ENCODE measurements at places on chromosomes 7 and 10.
A peak's percentile ranks its signal among the peaks of the same experiment; 100 is the strongest.

DNA sequence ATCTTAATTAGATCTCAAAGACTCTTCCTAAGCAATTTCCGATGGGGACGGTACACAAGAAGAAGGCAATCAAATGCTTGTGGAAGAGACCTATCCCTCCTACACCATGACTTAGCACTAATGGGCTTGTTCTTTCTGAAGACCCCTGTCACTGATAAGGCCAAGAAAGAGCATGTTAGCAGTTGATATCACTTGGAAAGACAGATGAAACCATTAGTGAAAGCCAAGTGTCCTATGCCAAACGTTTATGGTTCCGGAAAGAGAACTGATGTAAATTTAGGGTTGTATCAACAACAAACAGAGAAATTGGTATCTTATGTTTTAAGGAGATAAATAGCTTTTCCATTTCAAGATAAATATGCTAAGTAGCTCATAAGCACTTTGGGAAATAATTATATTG lies 6.5 kb downstream of the UROS start:
- DNase-seq, result no peak

GRCh38 chr7:3922175-3922635 lies 621.2 kb downstream of the SDK1 start:
- peak; percentile 62 for DNase-seq

- DNase-seq, result no peak
These were observed 109.4 kb downstream of the PRKAG2 start for GRCh38 chr7:151767557-151767956.

DNA sequence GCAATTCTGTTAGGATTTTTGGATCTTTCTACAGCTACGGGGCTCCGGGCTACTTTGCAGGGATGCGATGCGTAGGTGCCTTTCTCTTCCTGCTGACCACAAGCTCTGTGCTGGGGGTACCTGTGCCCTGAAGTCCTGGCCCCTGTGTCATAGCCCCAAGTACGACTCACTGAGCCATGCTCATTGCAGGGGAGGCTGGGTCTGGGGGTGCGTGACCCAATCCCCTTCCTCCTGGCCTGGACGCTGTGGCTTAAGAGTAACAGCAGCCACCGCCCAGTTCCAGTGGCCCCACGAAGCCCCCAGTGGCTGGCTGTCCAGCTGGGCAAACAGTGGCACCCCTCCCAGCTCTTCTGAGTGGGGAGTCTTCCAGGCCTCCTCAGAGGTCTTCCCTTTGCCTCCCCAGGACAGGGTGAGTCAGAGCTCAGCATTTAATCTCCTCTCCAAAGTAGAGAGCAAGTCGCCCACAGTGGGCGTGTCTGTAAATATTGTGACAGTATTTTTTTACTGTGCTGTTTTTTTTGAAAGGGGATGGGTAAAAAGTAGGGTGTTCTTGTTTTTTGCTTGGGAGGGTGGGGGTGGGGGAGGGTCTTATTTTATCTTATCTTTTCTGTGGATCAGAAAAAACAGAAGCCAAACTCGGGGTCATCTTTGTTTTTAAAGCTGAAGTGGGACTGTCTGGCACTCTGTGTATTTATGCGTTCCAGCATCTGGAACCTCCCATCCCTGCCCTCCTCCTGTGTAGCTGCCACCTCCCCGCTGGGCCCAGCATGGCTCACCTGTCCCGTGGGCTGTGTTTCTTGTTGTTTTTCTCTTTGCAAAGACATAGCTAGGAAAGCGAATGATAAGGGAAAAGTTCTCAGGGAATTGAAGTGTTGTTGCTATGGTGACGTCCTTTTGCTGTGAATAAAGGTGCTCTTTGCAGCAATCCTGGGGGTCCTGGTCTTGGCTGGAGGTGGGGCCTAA lies 8.2 kb downstream of the LFNG start:
- DNase-seq, result peak; percentile 60

DNA sequence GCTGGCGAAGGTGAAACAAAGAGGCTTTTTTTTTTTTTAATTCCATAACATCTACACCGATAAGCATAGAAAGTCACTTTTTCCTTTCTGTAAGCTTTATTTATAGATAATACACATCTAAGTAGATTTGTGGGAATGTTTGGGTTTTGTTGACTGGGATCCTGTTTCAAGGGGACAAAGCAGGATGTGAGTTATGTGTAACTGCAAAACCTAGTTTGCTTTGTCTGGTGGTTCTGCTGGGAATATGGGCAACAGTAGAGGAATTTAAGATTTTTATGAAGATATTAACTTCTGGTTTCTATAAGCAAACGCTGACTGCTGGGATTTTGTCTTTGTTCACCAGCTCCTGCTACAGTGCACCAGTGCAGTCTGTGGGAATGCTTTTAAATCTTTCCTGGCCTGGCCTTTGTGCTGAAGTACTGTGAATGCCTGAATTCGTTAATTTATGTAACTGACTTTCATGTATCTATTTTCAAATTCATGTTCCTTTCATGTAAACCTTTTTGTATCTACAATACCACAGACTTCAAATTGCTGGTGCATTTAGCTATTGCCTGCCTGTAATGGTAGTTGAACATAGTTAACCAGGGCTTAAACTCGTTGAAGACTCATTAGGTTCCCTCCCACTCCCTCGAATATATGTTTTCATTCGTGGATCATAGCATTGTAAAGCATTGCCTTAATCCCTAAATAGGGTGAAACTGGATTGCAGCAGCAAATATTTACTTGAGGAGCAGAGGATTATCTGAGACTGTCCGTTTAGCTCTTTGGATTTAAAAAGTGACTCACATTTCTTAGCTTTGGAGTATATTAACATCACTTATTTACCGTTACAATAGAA lies 1.5 kb downstream of the KLHL7 start:
- DNase-seq, result no peak

- DNase-seq, result no peak
These were observed 74.8 kb downstream of the ZRANB1 start for GRCh38 chr10:125016611-125017202.

GRCh38 chr10:128587689-128588088 lies 461.5 kb upstream of the MKI67 start:
- DNase-seq, result no peak

DNA sequence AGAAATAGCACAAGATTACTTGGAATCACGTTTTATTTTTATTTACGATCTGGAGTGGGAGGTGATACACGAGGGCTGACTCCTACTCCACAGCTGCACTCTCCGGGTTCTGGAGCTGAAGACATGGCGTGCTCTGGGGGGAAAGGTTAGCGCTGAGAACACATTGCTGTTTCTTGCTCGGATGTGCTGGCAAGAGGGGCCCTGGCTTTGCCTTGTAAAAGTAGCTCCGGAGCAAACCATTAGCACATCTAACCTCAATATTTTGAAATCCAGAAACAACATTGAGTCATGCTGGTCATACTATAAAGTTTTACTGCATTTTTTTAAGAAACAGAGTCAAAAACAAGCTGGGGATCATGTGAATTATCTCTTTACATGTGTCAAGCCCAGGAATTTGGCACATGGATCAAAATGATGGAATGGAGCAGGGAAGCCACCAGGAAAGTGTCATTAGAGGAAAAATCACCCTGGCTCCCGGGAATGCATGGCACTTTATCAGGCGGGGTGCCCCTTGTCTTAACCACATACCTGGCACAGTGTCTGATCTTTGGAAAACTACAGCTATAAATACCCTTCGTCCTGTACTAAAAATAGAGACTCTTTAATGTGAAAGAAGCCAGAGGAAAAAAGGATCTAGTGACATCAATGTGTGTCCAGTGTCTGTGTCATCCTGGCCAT lies 31.6 kb upstream of the LYZL1 start:
- peak; percentile 93 for DNase-seq

DNA sequence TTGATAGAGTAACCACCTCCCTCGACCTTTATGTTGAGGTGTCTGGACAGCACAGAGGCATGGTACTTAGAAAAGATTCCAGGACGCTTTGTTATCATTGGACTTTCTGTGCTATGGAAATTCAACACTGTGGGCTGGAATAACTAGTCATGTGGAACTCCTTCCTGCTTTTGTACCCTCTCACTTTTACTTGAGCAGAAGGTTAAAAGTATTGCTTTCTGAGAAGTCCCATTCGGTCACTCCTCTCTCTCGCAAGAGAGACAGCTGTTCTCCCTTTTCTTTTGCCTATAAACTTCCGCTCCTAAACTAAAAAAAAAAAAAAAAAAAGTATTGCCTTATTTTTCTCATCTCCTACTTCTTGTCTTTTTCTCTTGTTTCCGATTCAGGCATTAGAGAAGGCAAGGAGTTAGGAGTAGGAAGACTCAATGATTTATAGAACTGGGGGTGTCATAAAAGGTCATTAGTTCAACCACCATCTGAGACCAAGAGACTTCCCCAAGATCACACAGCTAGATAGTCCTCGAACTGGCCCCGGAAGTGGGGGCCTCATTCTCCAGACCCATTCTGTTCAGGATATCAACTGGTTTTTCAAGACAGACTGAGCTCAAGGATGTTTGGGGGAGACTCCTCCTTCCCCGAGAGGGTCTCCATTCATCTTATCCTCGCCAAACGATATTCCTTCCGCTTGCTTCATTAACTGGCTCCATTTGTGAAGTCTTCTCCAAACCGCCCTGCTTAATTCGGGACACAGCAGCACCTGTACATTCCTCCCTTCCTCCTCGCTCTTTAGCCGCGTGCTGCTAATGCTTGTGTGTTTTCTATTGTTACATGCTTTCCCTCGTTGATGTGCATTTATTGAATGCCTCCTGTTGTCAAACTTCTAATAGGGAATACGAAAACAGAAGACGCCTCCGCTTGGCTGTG lies 995 bp upstream of the INPP5F start:
- peak; percentile 10 for DNase-seq

DNA sequence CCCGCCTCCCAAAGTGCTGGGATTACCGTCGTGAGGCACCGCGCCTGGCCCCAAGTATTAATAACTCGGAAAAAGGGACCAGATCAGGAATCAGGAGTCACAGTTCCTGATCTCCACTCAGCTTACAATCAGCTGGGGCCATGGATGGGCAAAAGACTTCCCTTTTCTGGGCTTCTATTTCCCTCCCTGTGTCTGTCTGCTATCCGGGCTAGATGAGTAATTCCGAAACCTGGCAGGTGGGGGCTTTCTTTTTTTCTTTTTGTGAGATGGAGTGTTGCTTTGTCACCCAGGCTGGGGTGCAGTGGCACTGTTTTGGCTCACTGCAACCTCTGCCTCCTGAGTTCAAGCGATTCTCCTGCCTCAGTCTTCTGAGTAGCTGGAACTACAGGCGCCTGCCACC lies 11.6 kb downstream of the RPS24 start:
- DNase-seq, result no peak

- DNase-seq, result no peak
These were observed 134.9 kb downstream of the SH3PXD2A start for GRCh38 chr10:103720328-103720963.

GRCh38 chr10:110597476-110597875 lies 30.0 kb downstream of the SMC3 start:
- no peak for DNase-seq

DNA sequence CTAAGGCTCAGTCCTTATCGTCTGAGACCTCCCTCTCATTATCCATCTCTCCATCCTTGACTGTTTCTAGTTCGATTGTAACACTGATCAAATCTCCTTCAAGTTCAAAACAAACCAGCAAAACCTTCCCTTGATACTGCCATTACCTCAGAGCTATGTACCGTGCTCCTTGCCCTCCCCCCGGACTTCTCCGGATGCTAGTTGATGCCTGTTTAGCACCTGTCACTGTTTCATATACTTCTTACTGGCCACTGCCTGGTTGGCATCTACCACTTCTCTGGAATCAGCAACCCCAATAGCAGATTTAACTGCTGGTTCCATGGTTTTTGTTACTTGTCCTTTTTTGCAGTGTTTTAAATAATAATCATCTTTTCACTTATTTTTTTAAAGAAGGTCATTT lies 64.1 kb downstream of the BMPR1A start:
- DNase-seq, result no peak

DNA sequence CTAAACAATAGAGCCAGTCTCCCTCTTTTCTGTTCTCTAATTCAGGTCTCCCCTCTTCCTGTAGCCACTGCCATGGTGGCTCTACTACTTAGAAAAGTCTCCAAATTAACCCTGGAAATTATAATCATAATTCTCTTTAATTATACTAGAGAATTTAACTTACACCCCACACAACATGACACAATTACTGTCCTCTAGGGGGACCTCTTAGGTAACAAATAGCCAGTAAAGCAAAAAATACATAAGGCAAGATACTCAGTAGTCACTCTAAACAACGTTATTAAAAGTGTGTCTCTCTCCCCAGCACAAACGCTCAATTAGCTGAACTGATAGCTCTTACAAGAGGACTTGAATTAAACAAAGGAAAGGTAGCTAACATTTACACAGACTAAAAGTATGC lies 44.3 kb upstream of the ZNF107 start:
- DNase-seq, result no peak

GRCh38 chr7:137618748-137619147 lies 228.0 kb downstream of the DGKI start:
- DNase-seq, result no peak

- DNase-seq, result no peak
These were observed 312.1 kb downstream of the SKIDA1 start for GRCh38 chr10:21213381-21213780.

- DNase-seq, result no peak
These were observed 78.5 kb downstream of the CDCA7L start for GRCh38 chr7:21867226-21867625.

GRCh38 chr10:79561257-79561656 lies 1.1 kb upstream of the SFTPA2 start:
- DNase-seq, result no peak

DNA sequence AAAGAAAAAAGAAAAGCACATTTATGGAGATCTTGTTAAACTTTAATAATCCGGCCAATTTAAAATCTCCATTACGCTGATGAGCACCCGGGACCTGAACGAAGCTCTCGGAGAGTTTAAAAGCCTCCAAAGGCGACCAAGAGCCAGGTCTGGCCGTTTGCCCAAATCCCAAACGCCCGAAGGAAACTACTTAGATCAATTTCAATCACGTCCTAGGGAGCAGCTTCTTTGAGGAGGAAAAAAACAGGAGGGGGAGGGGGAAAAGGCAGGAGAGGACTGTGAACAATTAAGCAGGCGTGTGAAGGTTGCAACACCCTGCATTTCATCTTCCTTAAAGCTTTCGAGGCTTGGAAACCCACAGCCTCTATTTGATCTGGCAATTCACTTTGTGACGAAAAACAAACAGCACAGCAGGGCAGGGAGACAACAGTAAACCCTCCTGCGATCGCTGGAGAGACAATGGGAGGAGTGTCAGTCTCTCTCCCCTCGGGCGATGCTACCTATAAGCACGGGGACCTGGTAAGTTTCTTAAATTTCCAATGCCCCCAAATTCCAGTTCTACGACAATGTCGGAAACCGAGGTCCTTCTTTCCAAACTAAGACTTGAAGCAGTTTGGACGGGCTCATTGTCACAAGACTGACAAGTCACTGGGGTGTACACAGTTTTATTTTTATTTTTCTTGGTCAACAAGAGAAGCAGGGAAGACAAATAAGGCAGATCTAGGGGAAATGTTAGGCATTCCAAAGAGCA lies 1.2 kb downstream of the KLF6 start:
- peak; percentile 94 for DNase-seq
